ENCODE measurements at places on chromosomes 1 and 21.

DNA sequence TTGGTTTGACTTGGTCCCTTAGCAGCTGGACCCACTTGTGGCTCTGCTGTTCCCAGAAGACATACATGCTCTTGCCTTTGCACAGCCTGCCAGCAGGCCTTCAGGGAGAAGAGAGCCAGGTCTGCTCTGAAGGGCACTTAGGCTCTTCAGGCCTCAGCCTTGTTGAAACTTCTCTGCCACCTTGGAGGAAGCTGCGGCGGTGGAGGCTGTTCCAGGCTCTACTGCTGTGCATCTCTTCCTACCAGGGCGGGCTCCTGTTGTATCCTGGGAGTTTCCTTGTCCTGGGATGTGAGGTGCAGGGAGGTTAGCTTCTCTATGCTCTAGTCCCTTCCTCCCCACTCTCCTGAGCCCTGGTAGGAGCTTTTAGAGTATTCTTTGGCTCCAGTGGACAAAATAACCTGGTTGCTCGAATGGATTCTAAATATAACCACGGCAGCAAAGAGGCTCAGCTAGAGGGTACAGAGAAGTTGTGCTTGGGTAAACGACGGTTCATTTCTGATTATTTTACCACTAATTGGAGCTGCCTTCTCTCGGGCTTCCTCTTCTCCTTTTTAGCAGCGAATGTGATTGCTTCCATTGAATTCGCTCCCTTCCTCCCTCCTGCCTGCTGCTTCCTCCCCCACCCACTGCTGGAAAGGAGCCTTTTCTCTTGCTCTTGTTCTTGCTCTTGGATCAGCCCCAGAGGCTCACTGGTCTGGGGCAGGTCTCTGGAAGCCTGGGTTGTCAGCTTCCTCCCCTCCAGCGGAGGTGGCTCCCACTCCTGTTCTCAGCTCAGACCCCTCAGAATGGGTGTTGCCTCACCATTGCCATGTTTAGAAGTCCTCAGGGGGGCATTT lies 126.6 kb upstream of the CACNA1E start:
- H3K4me1 ChIP-seq, result no peaks in the 10 kb centered on the region
- no peak overlapping the region for H3K27ac ChIP-seq
- H3K36me3 ChIP-seq, result no peaks in the 10 kb centered on the region
- no peak for DNase-seq
- H3K4me3 ChIP-seq, result no peak overlapping the region

- DNase-seq, result no peak
- no peaks in the 10 kb centered on the region for H3K36me3 ChIP-seq
- peaks cover 50% of the 10 kb centered on the region for H3K4me1 ChIP-seq
- no peak overlapping the region for H3K4me3 ChIP-seq
- H3K27me3 ChIP-seq, result peaks cover 11% of the 10 kb centered on the region
Measured at GRCh38 chr1:32346532-32347157, 10.6 kb upstream of the MARCKSL1 start.

GRCh38 chr21:16536140-16536539 lies 806.4 kb downstream of the USP25 start:
- H3K36me3 ChIP-seq, result no peaks in the 10 kb centered on the region
- no peak overlapping the region for H3K27ac ChIP-seq
- no peak overlapping the region for H3K4me3 ChIP-seq
- DNase-seq, result no peak

DNA sequence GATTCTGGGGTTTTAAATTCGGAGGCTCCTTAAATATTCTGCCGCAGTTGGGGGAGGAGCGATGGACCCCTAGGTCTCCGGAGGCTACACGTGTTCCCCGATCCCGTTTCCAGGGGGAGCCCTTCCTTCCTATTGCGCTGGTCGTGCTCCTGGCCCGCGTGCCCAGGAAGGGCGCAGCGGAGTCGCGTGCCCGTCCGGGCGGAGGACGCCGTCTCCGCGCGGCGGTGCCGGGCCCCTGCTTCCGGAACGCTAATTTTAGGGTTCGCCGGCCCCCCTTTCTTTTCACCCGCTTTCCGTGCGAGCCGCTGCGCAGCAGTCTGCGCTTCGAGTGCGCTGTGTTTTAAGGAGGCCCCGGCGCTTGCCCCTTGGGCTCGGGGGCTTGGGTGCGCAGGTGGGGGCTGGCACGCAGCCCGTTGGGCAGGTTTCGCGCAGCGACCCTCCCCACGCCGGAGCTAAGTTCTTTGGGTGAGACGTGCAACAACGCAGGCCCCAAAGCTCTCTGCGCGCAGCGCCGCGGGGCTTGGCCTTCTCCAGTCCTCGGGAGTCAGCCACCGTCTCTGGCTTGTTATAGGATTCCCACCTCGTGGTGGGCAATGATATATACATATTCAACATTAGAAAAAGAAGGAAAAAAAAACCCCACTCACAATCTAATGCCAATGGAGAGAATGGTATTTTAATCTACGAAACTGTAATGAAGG lies 43.5 kb upstream of the DNAJC6 start:
- peaks cover 36% of the 10 kb centered on the region for H3K4me1 ChIP-seq
- H3K27me3 ChIP-seq, result peaks cover 19% of the 10 kb centered on the region
- peak overlapping the region; percentile 61 for H3K4me3 ChIP-seq

GRCh38 chr21:33849834-33850233 lies 65.8 kb downstream of the ATP5PO start:
- no peak overlapping the region for H3K4me3 ChIP-seq
- no peaks in the 10 kb centered on the region for H3K4me1 ChIP-seq
- no peaks in the 10 kb centered on the region for H3K36me3 ChIP-seq
- H3K27ac ChIP-seq, result no peak overlapping the region

- H3K27me3 ChIP-seq, result peaks cover 31% of the 10 kb centered on the region
- peaks cover 42% of the 10 kb centered on the region for H3K4me1 ChIP-seq
- H3K27ac ChIP-seq, result no peak overlapping the region
- H3K4me3 ChIP-seq, result no peak overlapping the region
- no peak for DNase-seq
Measured at GRCh38 chr21:31505975-31506374, 153.5 kb upstream of the SOD1 start.

DNA sequence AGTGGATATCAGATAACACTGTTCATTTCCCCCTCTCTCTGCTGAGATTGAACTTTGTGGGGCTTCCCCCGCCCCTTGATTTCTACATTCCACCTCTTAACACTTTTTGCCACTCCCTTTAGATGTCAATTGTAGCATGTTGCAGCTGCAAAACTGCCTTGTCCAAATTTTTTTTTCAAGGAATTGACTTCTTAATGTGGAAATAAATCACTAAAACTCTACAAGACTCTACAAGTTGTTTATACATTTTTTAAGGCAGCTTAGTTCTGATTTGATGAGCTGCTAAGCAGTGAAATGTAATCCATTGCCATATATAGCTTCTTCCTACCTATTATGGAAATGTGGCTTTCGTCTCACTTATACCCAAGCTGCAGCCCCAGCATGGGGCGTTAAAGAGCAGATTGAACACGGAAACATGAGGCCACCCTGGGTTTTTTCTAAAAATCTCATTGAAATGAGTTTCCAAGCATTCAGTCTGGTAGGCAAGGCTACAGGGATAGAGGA lies 132.2 kb downstream of the SYT2 start:
- DNase-seq, result no peak
- no peaks in the 10 kb centered on the region for H3K4me1 ChIP-seq
- peaks cover 2% of the 10 kb centered on the region for H3K36me3 ChIP-seq
- H3K27me3 ChIP-seq, result no peaks in the 10 kb centered on the region
- no peak overlapping the region for H3K4me3 ChIP-seq

DNA sequence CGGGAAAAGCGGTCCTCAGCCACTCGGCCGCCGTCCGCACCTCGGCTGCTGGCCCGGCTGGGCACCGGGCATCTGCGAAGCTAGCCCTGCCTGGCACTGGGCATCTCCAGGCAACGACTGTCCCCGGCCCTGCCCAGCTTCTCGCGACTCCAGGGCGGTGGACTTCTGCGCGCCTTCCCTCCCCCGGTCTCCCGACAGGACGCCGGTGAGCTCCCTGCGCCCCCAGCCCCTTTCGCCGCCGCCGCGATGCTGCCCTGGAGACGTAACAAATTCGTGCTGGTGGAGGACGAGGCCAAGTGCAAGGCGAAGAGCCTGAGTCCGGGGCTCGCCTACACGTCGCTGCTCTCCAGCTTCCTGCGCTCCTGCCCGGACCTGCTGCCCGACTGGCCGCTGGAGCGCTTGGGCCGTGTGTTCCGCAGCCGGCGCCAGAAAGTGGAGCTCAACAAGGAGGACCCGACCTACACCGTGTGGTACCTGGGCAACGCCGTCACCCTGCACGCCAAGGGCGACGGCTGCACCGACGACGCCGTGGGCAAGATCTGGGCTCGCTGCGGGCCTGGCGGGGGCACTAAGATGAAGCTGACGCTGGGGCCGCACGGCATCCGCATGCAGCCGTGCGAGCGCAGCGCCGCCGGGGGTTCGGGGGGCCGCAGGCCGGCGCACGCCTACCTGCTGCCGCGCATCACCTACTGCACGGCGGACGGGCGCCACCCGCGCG lies 514 bp downstream of the FAM43B start:
- peaks cover 42% of the 10 kb centered on the region for H3K27me3 ChIP-seq
- DNase-seq, result no peak
- H3K27ac ChIP-seq, result no peak overlapping the region

- no peaks in the 10 kb centered on the region for H3K4me1 ChIP-seq
- DNase-seq, result no peak
- H3K4me3 ChIP-seq, result no peak overlapping the region
- H3K27me3 ChIP-seq, result no peaks in the 10 kb centered on the region
Measured at GRCh38 chr1:76343356-76343755, 268.8 kb downstream of the ST6GALNAC3 start.

DNA sequence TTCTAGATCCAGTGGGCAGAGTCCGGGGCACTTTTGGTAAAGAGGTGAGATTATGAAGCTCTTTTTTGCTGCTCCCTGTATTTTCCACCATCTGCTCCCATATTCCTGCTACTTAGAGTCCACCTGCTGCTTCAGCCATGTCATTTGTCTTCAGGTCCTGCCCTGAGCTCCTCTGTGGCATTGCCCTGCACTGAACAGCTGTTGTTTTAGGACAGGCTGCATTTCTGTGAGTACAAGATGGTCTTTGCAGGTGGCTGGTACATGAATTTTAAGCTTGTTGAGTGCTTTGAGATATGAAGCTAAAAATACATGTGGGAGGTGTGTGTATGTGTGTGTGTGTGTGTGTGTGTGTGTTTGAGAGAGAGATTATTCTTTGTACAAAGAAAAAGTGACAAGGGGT lies 21.9 kb downstream of the MT1HL1 start:
- no peak overlapping the region for H3K27ac ChIP-seq
- no peaks in the 10 kb centered on the region for H3K36me3 ChIP-seq
- no peaks in the 10 kb centered on the region for H3K27me3 ChIP-seq
- DNase-seq, result no peak

- H3K27me3 ChIP-seq, result peaks cover 7% of the 10 kb centered on the region
- H3K4me3 ChIP-seq, result no peak overlapping the region
- H3K36me3 ChIP-seq, result no peaks in the 10 kb centered on the region
Measured at GRCh38 chr1:171210355-171210754, 25.3 kb downstream of the FMO2 start.

GRCh38 chr1:200971955-200972711 lies 51.4 kb downstream of the KIF21B start:
- peaks cover 78% of the 10 kb centered on the region for H3K36me3 ChIP-seq
- no peaks in the 10 kb centered on the region for H3K4me1 ChIP-seq
- no peak overlapping the region for H3K4me3 ChIP-seq
- no peak overlapping the region for H3K27ac ChIP-seq
- no peaks in the 10 kb centered on the region for H3K27me3 ChIP-seq

DNA sequence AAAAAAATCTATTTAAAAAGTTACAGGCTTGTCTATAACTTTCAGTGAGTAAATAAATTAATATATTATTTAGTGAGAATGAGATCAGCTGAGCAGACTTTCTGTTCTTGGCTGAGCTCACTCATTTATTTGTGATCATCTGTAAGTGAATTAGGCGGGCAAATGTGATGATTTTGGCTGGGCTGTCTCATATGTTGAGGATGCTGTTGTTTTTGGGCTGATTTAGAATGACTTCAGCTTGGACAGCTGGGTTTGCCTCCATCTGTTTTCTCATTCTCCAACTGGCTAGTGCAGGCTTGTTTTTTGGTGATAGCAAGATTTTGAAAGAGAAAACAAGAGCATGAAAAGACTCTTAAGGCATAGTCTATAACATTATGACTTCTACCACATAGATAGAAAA lies 475.8 kb upstream of the OLFM3 start:
- H3K27me3 ChIP-seq, result no peaks in the 10 kb centered on the region
- H3K4me1 ChIP-seq, result no peaks in the 10 kb centered on the region
- no peak overlapping the region for H3K27ac ChIP-seq
- H3K36me3 ChIP-seq, result no peaks in the 10 kb centered on the region

DNA sequence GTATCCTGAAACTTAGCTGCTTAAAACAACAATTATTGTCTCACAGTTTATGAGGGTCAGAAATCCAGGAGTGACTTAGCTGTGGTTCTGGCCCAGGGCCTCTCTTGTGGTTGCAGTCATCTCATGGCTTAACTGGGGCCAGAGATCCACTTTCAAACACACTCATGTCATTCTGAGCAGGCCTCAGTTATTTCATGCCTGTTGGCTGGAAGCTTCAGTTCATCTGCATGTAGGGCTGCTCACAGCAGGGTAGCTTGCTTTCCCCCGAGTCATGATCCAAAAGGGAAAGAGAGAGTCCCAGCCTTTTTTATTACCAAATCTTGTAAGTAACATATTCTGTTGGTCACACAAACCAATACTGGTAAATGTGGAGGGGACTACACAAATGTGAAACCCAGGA lies 96.6 kb upstream of the B3GALT2 start:
- H3K4me3 ChIP-seq, result no peak overlapping the region
- no peak for DNase-seq
- H3K36me3 ChIP-seq, result peaks cover 17% of the 10 kb centered on the region
- H3K27me3 ChIP-seq, result no peaks in the 10 kb centered on the region

GRCh38 chr1:229152311-229152710 lies 118.6 kb upstream of the RAB4A start:
- DNase-seq, result no peak
- H3K4me1 ChIP-seq, result peaks cover 7% of the 10 kb centered on the region
- no peaks in the 10 kb centered on the region for H3K36me3 ChIP-seq
